NB4 (cell line): ENCODE measurements at places on chromosomes 7 and 10.

GRCh38 chr7:80552031-80552694, 40.3 kb upstream of the GNAT3 start:
- DNase-seq: no peak

DNA sequence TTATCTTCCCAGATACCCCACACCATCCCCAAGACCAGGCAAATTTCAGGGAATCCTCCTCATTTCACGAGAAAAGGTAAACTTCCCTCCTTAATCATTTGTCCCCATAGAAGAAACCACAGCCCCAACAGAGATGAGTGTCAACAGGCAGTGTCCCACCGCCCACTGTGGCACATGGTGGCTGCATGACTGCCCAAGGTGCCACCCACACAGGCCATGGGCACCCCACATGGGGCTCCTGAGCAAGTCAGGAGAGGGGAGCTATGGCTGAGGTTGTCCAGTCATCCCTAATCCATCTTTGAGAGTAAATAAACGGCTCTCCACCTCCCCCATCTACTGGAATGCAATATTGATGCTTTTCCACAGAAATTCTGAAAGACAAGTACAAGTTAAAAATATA, 44.1 kb downstream of the ANTXRL start:
- no peak for DNase-seq

DNA sequence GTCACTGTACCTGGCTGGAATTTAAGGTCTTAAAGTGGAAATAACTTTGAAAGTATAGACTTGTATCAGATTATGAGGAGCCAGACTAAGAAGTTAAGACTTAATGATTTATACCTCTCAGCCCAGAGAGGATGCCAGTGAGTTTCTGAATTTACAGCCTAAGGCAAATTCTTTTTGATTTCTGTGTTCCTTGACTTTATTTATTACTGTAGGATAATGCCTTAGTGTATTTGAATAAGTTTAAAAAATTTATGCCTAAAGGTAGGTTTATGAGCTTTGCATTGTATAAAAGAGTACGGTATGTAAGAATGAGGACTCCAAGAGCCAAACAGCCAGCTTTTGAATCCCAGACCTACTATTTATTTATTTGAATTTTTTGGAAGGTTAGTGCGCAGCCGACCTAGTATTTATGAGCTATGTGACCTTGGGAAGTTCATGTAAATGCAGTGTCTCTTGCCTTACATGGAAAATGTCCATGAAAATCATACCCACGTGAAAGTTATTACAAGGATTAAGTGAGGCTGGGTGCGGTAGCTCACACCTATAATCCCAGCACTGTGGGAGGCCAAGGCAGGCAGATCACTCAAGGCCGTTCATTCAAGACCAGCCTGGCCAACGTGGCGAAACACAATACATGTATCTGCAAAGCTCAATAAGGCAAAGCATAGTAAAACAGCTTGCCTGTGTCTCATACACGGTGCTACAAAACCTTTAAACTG, 174.6 kb downstream of the AUTS2 start:
- no peak for DNase-seq

DNA sequence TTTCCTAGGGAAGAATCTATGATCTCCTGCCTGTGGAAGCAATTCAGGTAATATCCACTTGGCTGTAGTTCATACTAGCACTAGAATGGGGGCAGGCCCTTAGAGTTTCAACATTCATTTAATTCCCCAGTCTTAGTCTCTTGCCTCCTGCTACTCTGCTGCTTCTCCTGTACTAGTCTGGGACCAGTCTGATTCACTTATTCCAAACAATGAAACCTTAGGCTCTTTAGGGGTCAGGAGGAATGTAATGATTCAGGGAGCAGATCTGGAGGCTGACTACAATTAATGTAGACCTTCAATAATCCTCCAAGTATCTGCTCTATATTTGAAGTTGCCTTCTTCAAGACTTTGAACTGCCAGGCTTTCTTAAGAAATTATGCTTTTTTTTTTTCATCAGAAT, 101.8 kb downstream of the GNAT3 start:
- no peak for DNase-seq

- DNase-seq: no peak
Measured at GRCh38 chr10:14124941-14125340, 205.8 kb downstream of the FRMD4A start.

GRCh38 chr10:126673565-126673964, 3.1 kb upstream of the C10orf90 start:
- DNase-seq: no peak

DNA sequence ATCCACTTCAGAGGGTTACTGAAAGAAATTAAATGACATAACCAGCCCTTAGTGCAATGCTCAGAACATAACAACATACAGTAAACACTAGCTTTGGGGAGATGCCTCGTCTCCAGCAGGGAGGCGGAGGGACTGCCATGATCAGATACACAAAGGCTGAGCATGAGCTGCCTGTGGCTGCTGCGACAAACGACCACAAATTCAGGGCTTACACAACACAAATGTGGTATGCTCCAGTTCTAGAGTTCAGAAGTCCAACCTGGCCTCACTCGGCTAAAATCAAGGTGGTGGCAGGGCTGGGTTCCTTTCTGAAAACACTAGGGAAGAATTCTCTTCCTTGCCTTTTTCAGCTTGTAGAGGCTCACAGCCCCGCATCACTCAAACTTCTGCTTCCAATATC, 128.2 kb upstream of the ADAM12 start:
- no peak for DNase-seq

DNA sequence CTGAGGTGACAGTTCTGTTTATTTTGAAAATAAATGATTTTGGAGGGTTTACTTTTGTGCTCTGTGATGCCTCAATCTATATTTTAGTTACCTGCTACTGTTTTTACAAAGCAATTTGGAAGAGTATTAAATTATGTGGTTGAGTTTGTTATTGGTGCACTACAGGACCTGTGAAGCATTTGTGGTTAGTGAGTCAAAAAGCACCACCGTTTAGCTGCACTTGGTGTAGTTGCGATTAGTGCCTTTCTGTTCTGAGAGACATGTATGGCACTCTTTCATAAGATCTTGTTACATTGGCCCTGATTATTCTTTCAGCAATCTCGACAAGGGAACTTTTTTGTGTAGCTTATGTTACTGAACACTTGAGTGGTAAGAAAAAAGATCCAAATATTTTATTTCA, 132.2 kb downstream of the BBS9 start:
- DNase-seq: peak; percentile 8

- no peak for DNase-seq
Measured at GRCh38 chr7:29794959-29795629, 11.2 kb upstream of the WIPF3 start.
